ENCODE measurements at places on chromosomes 12 and 14.

DNA sequence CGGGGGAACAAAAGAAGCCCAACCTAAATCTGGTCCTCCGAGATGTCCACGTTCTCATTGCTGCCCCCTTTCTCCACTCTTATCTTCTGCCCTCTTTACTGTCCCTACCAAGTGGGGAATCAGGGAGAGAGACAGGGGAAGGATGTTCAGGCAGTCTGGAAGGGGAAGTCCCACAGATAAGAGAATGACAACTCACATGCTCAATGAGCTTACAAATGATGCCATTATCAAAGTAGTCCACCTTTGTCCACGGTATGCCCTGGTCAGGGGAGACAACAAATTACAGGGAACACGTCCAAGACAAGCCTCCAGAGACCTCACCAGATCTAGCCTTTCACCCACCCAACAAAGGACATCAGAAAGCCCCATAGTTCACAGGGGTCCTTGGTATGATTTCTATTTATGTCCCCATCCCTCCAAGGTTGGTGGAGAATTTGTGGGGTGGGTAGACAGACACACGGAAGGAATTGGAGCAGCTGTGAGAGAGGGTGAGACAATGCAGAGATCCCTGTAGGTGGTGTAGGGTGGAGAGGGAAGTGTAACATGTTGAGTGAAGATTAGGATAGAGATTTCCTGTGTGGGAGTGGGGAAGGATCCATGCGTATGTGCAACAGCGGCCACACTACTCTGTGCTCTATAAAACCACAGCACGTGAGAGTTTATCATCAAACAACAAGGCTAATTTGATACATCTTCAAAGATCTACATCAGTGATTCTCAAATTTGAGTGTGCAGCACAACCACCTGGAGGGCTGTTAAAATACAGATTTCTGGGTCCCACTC, 10.7 kb downstream of the MYO1A start:
- DNase-seq = no peak

DNA sequence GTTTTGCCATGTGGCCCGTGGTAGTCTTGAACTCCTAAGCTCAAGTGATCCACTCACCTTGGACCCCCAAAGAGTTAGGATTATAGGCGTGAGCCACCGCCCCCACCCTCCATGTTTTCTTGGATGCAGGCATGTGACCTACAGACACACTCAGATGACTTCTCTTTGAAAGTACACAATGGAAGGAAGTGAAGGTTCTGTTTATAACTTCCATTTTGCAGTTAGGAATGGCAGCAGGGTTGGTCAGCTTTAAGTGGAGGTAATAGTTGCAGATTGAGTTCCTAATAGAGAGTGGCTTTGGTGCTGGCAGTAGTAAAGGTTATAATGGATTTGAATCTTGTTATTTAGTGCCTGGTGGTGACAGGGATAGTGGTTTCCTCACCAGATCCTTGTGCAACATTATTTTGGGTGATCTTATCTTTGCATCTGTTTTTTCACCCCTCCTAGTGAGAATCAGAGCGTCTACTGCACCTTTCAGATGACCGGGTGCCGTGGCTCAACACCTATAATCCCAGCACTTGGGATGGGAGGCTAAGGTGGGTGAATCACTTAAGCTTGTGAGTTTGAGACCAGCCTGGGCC, 15.3 kb downstream of the LARP4 start:
- no peak for DNase-seq

DNA sequence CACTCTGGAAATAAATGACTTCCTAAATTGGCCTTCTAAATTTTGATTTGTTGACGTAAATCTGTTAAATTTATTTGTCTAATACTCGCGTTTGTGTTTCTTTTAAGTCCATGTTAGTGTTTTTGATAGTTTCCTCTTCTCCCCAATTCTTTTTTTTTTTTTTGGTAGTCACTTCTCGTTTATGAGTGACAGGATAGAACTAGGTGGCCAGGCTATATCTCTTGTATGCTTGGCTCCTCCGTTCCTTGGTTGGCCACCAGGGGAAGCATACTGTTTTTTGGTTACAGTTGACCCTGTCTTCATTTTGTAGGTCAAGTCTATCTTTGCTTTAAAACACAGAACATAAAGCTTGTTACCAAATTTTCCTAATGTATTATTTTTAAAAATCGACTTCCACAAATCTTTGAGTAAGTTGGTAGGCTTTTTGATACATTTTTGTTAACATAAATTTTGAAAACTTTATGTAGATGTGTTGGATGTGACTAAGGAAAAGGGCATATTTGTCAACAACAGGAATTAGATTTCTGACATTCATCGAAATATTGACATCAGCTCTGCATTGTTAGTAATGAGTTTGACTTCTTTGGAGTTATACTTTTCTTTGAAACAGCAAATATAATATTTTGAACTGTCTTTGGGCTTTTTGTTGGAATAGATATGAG, 2.2 kb downstream of the RCOR1 start:
- DNase-seq = peak; percentile 61

DNA sequence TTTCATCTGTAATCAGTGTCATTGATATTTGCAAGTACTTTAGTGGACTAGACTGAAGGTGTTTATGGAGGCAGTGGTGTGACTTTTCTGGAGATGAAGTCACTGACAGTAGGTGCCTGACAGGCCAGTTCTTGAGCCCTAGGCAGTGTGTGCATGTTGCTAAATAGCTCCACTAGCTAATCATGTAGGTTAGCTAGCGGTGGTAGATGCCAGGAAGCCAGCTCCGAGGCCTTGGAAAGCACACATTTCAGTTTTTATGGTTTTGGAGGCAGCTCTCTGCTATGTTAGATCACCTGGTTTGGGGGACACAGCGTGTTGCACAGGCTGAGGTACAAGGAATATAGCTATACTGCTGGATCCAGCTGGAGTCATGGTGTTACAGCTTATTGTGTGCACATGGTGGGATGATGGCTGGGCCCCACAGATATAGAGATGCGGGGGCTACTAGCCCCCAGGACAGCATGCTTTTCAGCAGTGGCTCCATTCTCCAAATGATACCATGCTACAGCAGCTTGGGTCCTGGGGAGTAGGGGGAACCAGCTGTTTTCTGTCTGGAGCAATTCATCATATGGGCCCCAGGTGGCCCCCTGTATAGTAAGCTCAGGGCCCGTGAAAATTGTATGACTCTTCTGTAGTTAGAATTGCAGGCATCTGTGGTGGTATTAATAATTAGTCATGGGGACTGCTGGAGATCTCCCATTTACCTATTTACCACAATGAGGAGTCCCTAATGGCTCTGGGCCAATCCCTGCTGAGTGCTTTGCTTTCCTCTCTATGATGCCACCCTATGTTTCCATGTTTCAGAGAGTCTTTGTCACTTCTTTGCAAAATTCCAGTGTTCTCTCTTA, 367.2 kb upstream of the LMO3 start:
- no peak for DNase-seq

GRCh38 chr12:9605483-9605882, 2.2 kb downstream of the KLRB1 start:
- DNase-seq = no peak

- no peak for DNase-seq
Observed at GRCh38 chr12:111366075-111366474, 2.8 kb downstream of the PHETA1 start.

DNA sequence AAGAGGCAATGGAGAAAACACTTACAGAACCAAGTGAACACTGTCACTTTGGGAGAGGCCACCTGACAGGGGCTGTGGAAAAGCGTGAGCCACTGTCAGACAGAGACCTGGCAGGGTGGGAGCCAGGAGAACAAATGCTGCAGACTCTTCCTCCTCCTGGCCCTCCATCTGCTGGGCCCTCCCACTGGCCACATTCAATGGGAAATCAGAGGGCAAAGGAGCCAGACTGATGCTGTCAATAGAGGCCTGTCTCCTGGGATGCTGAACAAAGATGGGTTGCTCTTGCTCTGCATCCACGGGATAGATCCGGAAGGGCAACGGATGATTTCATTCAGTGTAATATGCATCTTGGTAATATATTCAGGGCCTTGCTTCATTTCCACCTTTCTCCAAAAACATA, 44.9 kb upstream of the BCAT1 start:
- DNase-seq = no peak

DNA sequence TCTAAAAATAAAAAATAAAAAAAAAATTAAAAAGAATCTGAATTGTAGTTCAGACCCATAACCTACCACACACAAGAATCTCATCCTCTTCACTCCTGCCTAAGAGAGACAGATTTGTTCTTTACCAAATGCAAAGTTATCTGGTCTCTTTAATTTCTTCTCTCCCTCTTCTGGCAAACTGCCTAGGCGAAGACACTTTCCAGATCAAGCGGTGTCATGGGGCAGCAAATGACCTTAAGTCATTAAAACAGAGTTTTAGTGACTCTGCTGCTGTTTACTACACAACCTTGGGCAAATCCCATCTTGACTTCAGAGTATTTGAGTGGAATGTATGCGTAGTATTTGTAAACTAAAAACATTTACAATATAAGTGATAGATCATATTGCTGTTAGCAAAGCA, 60.9 kb upstream of the NID2 start:
- no peak for DNase-seq

DNA sequence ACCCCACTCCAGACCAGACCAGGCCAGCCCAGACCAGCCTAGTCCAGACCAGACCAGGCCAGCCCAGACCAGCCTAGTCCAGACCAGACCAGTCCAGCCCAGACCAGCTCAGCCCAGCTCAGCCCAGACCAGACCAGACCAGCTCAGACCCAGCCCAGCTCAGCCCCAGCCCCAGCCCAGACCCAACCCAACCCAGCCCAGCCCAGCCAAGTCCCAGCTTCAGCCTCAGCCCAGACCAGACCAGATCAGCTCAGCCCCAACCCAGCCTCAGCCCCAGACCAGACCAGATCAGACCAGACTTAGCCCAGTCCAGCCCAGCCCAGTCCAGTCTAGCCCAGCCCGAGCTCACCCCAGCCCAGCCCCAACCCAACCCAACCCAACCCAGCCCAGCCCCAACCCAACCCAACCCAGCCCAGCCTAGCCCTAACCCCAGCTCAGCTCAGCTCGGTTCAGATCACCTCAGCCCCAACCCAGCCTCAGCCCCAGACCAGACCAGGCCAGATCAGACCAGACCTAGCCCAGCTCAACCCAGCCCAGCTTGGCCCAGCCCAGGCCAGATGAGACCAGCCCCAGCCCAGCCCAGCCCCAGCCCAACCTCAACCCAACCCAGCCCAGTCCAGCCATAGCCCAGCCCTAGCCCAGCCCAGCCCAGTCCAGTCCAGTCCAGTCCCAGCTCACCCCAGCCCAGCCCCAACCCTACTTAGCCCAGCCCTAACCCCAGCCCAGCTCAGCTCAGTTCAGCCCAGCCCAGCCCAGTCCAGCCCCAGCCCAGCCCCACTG, 204.7 kb downstream of the BCL11B start:
- no peak for DNase-seq

GRCh38 chr12:82817368-82817767, 130.7 kb downstream of the TMTC2 start:
- DNase-seq = no peak

DNA sequence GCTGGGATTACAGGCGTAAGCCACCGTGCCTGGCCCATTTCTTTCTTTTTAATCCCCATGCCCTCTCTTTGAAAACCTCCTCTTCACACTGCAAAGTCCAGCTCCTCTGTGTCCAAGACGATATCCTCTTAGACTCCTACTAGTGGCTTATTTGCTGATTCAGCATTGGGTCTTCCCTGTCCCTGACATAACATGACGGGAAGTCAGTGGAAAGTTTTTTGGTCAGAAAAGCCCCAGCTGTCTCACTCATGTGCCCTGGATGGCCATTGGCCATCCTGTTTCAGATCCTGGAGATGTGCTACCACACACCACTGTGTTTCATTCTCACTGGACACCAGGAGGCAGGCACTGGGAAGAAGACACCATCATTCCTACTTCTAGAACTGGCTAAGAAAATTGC, 102.6 kb upstream of the MED13L start:
- DNase-seq = no peak

- DNase-seq = no peak
Observed at GRCh38 chr14:26137161-26137560, 460.7 kb downstream of the NOVA1 start.

DNA sequence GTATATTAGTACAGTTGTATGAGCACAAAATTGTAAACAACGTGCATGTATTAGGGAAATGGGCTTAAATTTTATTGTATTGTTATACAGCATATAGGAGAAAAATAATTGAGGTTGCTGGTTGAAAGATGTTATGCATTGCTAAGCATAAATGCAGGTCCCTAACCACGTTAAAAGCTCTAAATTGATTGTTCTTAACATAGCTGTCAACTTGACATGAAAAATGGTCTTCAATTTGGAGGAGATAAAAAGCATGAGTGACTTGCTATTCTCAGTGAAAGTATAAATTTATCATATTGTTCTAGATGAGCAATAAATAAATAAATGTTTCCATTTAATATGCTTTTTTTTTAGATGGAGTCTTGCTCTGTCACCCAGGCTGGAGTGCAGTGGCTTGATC, 506.6 kb upstream of the ATXN7L3B start:
- no peak for DNase-seq

DNA sequence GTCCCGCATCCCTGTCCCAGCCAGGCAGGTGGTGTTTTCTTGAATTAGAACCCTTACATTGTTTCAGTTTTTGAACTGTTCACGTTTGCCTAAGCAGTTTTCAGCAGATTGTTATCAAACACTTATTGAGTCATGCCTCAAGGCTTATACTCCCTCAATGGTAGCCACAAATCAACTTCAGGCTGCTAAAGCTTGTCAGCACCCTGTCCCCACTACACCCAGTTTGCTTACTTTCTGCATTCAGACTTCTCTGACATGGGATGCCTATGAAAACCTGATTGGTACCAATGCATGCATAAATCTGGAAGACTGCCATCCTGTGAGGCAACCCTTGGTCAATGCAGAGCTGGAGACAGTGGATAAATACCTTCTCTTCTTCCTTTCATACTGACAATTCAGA, 225.4 kb downstream of the BTG1 start:
- DNase-seq = no peak
